Progenitor cell of endocrine pancreas (in vitro differentiated cells): ENCODE measurements at places on chromosomes 1 and 21.

- no peak for DNase-seq
Measured at GRCh38 chr1:42158189-42158588, 5.0 kb downstream of the GUCA2B start.

GRCh38 chr1:209720326-209720725, 15.7 kb downstream of the HSD11B1 start:
- no peak for DNase-seq

DNA sequence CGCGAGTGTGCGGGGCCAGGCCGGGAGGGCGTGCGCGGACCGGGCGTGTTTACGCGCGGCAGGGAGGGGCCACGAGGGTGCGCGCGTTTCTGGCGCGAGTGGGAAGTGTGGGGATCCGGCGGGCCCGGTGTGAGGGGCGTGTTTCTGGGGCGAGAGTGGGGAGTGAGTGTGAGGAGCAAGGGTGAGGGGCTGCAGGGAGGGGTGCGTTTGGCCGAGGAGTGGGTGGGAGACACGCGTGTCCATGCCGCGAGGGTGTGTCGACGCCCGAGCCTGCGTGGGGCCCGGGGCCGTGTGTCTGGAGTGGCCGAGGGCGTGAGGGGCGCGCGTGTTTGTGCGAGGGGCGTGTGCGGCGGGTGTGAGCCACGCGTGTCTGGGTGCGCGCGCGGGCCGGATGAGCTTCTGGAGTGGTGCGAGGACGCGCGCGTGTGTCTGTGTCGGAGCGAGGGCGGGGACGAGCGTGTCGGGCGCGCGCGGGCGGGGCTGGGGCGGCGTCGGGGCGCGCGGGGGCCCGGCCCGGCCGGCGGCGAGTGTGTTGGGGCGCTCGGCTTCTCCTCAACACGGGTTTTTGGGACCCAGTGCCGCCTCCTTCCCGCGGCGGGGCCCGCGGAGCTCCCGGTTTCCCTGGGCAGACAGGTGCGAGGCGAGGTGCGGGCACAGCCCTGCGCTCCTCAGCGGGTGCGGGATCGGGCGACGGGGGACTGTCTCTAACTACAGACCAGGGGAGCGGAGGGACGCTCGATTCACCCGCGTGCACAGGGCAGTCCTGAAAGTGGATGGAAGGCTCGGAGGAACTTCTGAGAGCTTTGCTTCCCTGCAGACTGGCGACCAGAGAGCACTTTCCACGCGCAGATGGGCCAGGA, 65.8 kb upstream of the VAMP3 start:
- DNase-seq, result no peak

DNA sequence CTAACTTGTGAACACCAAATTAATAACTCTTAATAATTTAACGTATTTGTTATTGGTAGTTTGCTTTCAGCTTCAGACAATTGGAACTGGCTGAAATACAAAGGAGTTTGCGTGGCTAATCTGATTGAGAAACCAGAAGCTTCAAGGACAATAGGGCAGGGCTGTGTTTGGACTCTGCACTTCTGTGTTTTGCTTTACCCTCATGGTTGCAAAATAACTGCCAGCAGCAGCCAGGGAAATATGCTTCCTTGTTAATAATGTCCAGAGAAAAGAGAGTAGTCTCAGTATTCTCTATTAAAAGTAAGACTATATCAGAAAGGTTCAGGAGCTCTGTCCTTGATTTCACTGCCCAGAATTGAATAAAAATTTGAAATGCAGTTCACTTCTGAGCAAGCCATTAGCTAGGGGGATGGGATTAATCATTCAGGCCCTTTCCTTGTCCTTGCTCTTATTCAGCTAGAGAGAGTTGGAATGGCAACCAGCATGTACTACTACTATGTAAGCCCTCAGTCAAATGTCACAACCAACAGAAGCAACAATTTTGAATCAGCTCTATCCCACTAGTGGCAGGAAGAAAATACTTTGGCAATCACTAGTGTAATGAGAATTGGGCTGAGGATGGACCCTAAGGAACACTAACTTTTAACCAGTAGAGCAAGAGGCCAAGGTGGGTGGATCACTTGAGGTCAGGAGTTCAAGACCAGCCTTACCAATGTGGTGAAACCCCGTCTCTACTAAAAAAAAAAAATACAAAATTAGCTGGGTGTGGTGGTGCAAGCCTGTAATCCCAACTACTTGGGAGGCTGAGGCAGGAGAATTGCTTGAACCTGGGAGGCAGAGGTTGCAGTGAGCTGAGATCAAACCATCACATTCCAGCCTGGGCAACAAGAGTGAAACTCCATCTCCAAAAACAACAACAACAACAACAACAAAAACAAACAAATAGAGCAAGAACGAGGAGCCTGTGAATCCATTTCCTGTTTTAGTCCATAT, 76.8 kb downstream of the POU2F1 start:
- no peak for DNase-seq

- DNase-seq, result no peak
Measured at GRCh38 chr1:83735526-83735925, 263.4 kb downstream of the TTLL7 start.

- DNase-seq, result peak; percentile 51
Measured at GRCh38 chr1:230310381-230311163, 115.6 kb downstream of the PGBD5 start.

- no peak for DNase-seq
Measured at GRCh38 chr1:39297551-39297950, 93.1 kb downstream of the MACF1 start.

GRCh38 chr1:226411619-226412018, 3.7 kb upstream of the PARP1 start:
- no peak for DNase-seq

- DNase-seq, result no peak
Measured at GRCh38 chr1:1605724-1606123, 5.8 kb upstream of the FNDC10 start.

GRCh38 chr1:37901191-37901892, 42.0 kb upstream of the MTF1 start:
- no peak for DNase-seq

- DNase-seq, result no peak
Measured at GRCh38 chr1:165696625-165697100, 1.7 kb downstream of the ALDH9A1 start.

GRCh38 chr1:83673312-83673711, 325.6 kb downstream of the TTLL7 start:
- DNase-seq, result no peak

- no peak for DNase-seq
Measured at GRCh38 chr1:23568608-23569383, 9.5 kb upstream of the ID3 start.

- no peak for DNase-seq
Measured at GRCh38 chr1:3492545-3493246, 38.2 kb downstream of the ARHGEF16 start.

DNA sequence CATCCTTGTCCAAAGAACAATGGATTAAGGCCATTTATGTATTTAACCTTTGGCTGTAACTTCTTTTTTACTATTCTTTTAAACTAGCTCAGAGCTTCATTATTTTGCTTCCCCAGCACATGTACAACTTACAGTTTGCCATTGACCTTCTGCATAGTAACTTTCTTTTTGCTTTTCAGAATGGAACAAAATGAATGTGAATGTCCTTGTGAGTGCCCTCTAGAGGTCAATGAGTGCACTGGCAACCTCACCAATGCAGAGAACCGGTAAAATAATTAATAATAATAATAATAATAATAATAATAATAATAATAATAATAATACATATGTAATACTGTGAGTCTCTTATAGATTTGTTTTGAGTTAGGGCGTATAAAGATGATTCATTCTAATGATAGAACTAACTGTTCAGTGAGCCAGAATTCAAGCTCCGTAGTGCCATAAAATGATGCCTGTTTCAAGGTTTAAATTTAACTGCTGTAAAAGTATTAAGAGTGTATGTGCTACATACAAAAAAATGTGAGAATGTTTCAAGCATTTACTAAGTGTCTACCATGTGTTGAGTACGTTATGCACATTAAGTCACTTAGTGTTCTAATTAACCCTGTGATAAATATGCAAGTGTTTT, 69.0 kb upstream of the RAVER2 start:
- no peak for DNase-seq

- no peak for DNase-seq
Measured at GRCh38 chr1:195740862-195741261, 867.4 kb downstream of the KCNT2 start.

GRCh38 chr1:208329300-208329699, 85.1 kb upstream of the PLXNA2 start:
- no peak for DNase-seq

GRCh38 chr21:38804789-38805327, 871 bp upstream of the ETS2 start:
- peak; percentile 43 for DNase-seq

DNA sequence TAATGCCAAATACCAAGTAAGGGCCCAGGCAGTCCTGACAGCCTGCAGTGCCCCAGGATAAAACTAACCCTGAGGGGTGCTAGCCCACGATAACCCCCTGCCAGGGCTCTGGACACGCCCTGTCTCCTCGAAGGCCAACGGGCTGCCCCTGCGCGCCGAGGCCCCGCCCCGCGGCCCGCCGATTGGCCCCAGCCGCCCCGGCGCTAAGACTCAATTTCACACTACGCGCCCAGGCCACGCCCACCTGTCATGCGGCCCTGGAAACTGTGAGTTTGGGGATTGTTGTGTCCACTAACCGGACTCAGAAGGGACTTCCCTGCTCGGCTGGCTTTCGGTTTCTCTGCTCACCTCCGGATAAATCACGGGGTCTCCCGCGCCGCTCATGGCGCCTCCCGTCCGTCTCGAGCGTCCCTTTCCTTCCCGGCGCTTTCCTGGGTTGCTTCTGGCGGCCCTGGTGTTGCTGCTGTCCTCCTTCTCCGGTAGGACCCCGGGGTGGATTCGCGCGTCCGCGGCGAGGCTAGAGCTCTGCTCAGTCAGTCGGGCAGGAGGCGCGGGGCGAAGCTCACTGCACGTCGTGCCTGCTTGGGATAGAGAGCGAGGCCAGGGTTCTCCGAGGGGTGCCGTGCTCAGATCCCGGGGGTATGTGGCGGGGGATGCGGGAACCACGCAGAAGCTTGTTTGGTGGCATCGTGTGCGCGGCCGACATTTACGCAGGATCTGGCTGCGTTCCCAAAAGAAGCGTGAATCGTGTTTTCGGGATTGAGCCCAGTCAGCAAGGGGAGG, at the start of gene CR1L:
Gene CR1L, plus strand, starts transcription at position 282 of the 783 bp plus-strand sequence. Its CDS starts 101 bp downstream, at position 383.
- no peak for DNase-seq

DNA sequence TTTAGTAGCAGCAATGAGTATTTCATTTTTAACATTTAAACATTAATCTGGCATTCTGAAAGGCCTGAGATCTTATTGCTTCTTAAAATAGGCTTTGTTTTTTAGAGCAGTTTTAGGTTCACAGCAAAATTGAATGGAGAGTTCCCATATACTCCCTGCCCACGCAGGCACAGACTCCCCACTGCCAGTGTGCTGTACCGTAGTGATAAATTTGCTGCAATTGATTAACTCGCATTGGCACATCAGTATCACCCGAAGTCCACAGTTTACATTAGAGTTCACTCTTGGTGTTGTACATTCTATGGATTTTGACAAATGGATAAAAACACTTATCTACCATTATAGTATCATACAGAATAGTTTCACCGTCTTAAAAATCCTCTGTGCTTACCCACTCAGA, 71.8 kb upstream of the ERRFI1 start:
- no peak for DNase-seq

GRCh38 chr1:83822208-83822607, 176.7 kb downstream of the TTLL7 start:
- DNase-seq, result no peak

DNA sequence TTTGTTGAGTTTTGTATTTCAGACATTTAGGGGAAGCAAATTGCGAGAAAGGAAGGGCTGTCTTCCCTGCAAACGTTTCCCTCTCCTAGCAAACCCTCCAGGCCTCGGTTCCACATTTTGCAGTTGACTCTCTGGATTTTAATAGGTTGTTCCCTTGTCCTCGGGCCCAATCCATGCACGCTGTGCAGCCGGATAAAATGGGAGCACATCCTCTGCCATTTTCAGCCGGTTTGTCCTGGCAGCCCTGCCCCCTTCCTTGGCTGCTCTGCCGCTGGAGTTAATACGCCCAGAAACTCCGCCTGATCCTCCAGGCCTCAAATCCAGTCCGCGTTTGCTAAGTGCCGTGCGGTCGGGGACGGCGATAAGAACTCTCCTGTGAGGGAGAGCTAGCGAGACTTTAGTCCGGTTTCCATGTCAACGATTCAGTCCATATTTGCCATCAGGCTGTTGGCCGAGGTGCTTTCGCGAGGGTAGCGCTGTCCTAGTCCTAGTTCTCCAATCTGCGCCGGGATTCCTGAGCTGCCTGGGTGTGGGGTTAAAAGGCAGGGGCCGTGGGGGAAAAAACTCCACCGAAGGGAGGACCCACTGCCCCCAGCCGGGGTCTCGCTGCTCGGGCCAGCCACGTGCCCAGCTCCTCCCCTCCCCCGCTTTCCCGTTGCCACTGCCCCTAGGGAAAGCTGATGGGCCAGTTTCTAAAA, 2.9 kb upstream of the ARID1A start:
- peak; percentile 79 for DNase-seq

GRCh38 chr1:162878000-162878596, 17.1 kb upstream of the CCDC190 start:
- DNase-seq, result peak; percentile 38

- DNase-seq, result no peak
Measured at GRCh38 chr1:18340787-18341186, 139.9 kb upstream of the KLHDC7A start.

DNA sequence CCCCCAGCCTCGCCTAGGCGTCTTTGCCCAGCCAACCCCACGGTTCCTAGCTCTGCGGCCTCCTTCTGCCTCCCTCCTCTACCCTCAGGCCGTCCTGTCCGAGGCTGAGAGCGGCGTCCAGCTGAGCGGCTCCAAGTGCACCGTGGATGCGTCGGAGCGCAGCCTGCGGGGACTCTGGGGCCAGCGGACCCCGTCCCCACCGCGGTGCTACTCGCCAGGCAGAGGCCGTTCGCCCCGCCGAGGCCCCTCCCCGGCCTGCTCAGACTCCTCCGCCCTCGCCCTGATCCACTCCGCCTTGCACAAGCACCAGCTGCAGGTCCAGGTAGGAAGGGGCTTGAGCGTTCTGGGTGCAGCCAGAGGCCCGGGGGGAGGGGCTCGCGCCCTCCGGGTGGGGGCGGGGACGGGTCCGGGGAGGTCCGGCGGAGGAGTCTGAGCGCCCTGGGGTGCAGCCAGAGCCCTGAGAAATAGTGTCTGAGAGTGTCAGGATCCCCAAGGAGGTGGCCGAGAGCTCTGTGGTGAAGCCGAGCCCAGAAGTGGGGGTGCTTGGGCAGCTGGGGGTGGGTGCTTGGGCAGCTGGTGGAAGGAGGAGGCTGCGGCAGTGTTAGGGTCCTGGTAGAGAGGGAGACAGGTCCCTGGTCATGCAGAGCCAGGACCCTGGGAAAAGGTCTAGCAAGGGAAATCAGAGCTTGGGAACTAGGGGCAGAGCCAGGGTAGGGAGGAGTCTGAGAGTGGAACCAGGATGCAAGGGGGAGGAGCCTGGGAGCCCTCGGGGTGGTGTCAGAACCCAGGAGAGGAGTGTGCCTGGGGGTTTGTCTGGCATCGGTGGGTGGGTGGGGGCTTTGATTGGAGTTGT, 3.2 kb upstream of the NBPF3 start:
- no peak for DNase-seq

GRCh38 chr21:22885079-22885478, 1886.9 kb downstream of the NCAM2 start:
- no peak for DNase-seq

- DNase-seq, result no peak
Measured at GRCh38 chr1:54290506-54291184, 90.7 kb downstream of the MRPL37 start.
